ENCODE measurements at places on chromosomes 11 and 22.

- DNase-seq: no peak
Observed at GRCh38 chr11:86702220-86702983, 30.0 kb upstream of the ME3 start.

DNA sequence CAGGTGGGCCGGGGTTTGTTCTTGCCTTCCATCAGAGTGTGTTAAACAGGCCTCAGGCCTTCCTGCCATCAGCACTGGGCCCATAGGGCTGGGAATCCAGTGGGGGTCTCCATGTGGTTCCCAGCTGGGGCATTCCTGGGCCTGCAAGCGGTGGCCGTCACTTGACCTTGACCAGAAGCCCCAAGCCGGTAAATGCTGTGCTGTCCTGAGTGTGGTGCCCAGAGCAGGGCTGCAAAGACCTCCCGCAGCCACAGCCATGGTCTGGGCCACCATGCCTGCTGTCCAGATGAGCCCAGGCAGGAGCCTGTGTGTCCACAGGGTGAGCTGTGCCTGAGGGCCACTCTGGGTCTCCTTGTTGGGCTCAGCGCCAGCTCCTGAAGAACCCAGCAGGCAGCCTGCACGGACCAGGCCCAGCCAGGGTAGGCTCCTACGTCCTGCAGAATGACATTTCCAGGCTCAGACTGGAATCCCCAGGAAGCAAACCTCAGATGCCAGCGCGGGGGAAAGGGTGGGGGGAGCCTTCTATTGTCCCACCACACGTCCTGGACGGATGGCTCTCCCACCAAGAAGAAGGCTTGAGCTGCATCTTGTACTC lies 117.3 kb downstream of the KCNQ1OT1 start:
- no peak for DNase-seq

DNA sequence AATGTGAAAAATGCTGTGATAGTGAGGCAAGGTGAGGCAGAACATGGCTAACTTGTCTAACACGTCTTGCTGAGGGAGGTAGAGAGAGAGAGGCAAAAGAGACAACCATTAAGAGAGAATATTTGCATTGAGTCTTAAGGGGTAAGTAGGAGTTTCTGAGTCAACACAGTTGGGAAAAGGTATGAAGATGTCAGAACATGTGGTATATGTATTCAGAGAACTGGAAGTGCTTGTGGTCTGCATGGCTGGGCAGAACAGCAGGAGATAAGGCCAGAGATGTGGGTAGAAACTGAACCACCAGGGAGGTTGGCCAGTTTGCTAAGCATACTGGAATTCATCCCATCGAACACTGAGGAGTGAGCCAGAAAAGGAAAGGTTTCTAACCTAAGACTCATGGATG lies 25.0 kb upstream of the SLC5A1 start:
- no peak for DNase-seq

GRCh38 chr11:34594603-34595002 lies 26.3 kb upstream of the EHF start:
- no peak for DNase-seq

DNA sequence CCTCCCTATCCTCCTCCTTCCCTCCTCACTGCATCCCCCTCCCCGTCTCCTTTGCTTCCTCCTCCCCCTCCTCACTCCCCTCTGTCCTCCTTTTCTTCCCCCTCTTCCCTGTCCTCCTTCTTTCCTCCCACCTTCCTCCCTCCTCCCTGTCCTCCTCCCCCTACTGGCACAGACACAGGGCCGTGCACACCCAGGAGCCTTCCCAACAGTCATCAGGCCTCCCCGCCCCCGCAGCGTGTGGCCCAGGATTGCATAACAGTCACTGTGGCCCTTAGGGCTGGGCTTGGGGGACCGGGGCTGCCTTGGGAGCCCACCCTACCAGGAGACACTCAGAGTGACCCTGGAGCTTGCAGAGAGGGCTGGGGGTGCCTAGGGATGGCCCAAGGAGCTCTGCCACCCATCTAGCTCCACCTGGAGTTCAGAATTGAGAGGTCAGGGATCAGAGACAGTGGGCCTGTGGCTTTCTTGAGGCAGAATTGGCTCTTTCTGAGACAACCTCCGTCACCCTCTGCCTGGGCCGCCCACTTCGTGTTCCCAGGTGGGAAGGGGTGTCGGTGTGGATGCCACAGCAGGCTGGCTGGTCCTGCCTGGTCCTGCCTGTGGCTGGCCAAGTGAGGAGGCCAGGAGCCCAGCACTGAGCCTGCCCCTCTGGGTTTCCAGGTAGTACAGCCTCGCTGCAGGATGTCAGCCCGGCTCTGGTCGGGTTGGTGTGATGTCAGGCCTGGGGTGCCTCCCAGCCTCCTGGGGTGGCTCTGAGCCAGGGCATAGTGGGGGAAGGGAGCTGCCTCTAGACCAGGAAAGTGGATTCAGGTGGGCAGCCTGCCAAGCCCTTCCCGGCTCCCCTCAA lies 1.6 kb downstream of the SPI1 start:
- no peak for DNase-seq

DNA sequence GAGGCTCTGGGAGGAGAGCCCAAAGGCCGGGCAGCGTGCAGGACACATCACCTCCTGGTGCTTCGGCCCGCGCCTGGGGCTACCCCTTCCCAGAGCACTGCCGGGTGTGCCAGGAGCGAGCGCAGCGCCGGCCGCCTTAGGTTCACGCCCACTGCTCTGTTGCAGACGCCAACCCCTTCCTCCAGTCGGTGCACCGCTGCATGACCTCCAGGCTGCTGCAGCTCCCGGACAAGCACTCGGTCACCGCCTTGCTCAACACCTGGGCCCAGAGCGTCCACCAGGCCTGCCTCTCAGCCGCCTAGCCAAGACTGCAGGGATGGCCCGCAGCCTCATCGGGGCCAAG lies 79.0 kb downstream of the MED15 start:
- DNase-seq: no peak

GRCh38 chr22:40676644-40677043 lies 2.6 kb upstream of the MCHR1 start:
- DNase-seq: no peak

DNA sequence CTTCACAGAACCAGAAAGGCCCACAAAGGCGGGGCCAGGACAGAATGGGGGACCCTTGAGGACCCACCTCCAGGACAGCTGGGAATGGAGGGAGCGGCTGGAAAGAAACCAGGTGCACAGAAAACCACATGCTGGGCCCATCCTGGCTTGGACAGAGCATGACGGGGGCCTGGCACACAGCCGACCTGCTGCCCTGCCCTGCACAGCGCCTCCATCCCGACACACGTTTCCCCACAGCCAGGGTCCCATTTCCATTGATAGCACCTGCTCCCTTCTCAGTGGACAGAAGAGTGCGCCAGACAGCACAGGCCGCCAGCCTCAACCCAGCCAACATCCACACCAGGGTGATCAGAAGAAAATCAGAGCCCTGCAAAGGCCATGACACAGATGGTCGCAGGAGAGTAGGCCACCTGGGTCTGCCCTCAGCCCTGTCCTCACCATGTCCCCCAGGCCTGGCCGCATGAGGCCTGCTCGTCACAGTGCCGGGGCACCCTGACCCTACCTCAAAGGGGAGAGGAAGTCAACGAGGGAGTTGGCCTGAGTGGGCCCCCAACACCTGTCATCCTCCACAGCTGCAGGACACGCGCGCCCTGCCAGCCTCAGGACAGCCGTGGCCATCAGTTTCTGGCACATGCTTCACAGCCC lies 28.1 kb downstream of the BRD1 start:
- DNase-seq: no peak

DNA sequence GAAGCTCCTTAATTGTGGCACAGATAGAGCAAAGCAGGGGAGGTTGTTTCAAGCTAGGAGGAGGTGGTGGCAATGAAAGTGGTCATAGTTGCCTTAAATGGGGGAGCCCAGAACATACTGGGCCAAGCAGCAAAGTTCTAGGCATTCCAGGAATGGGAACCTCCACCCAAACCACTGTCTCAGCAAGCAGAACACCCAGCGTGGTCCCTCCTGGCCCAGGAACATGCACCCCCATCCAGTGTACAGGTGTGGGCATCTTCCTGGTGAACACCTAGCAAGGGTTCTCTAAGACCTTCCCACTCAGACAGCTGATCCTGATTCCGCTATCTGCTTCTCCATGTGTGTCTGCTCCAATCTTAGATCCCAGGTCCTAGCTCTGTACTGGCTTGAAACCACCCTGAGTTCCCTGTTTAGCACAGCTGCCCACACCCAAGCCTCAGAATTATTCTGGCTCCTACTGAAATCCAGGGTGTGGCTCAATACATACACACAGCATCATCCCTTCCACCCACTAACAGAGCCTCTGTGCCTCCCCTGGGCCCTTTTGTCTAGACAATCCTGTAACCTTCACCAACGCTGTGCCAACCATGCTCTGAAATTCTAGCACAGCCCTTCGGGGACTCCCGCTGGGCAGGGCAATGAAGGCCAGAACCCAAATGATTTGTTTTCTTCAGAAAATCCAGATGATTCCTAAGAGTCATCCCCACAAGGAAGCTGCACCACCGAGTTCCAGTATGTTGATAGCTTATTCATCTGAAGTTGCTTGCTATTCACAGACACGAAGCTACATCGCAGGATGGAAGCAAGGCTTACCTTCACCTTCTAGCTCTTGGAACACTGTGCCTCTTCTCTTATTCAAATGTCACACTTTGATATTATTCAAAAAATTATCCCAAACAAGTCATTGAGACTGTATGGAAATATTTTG lies 76.6 kb downstream of the ABTB2 start:
- DNase-seq: no peak

- peak; percentile 85 for DNase-seq
Observed at GRCh38 chr22:32531931-32532819, 57.6 kb downstream of the FBXO7 start.

- no peak for DNase-seq
Observed at GRCh38 chr11:69157822-69158231, 2.1 kb downstream of the SMIM38 start.

- no peak for DNase-seq
Observed at GRCh38 chr11:128389461-128389976, 197.8 kb downstream of the ETS1 start.

- DNase-seq: no peak
Observed at GRCh38 chr11:124841201-124841600, 24.0 kb upstream of the ROBO3 start.

DNA sequence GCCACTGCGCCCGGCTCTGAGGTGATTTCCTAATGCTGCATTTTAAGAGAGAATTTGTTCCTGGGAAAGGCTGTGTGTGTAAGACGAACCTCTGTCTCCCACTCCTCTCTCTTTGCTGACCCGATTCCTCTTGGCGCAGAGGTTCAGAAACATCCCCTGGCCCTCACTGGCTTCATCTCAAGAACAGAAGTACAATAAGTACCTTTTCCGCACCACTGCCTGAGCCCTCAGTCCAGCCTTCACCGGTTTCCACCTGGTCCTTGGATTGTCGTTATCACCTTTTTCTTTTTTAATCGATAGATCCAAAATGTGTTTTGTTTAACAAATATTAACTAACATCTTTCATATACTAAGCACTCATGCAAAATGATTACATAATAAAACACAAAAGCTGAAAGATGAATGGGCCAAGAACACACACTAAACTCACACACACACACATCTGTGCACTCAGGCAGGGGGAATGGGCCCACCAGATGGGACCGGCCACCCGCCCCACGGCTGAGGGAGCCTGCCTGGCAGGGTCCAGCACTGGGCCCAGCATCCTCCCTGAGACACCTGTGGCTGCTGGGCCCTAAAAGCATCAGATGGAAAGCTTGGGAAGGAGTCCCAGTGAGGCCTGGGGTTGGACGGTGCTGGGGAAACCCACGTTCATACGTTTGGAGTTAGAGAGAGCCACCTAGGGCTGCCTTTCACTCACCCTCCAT lies 50.4 kb upstream of the A4GALT start:
- DNase-seq: peak; percentile 35

GRCh38 chr11:83746921-83747585 lies 460.9 kb upstream of the CCDC90B start:
- no peak for DNase-seq

- no peak for DNase-seq
Observed at GRCh38 chr11:62649486-62649885, 3.1 kb upstream of the GANAB start.

DNA sequence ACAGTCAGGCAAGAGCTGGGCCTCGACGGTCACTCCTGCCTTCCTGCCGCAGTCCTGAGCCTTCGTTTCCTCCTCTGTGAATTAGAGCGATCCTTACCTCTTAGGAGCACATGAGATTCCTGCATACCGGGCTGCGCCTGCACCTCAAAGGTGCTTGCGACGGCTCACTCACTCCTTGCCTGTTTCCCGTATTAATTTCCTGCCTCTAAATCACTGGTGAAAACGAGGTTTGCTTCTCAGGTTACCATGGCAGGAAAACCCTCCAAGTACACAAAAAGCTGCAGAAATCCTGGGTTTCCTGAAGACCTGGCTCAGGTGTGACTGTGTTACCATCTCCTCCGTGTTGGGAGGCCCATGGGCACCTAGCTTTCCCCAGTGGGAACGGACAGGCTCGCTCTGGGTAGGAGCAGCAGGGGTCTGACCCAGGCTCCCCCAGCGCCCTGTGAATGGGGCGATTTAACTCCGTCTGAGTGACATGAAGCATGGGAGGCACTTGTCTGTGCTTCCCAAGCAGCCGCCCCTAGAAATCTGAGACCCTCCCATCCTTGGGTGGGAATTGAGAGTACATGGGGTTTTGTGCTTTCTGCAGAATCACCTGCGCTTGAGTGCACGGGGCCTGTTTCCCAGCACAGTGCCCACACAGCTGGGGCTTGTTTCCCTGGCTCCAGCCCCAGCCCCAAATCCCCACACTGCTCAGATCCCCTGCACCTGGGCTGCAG lies 64.8 kb downstream of the PHF21B start:
- DNase-seq: no peak
